ENCODE measurements at places on chromosomes 5 and 9. TPM values are rescaled to one million over a fixed set of nuclear protein-coding genes. Genes with fewer than 3 reads are reported as not detected.

The BAAT gene
- under 0.01 TPM for total RNA-seq

The ZNF366 gene
- 12.3 TPM for total RNA-seq

The CAVIN4 gene
- 4.6 TPM for total RNA-seq

The PCSK5 gene
- total RNA-seq, result 2.5 TPM

The APC gene
- 33.0 TPM for total RNA-seq

The PCDHA12 gene
- total RNA-seq, result not detected

The NPR3 gene
- 0.13 TPM for total RNA-seq

The PTTG1 gene
- 55.1 TPM for total RNA-seq

The GABRA6 gene
- not detected for total RNA-seq

The CCDC112 gene
- 5.0 TPM for total RNA-seq

The SLCO4C1 gene
- total RNA-seq, result not detected

The IL13 gene
- not detected for total RNA-seq

The ECSCR gene
- total RNA-seq, result 281 TPM

The CNTLN gene
- 6.6 TPM for total RNA-seq

The PCA3 gene
- under 0.01 TPM for total RNA-seq

The SIGMAR1 gene
- total RNA-seq, result 48.1 TPM

The GLRA1 gene
- not detected for total RNA-seq

The PTBP3 gene
- total RNA-seq, result 48.1 TPM

The DMRT2 gene
- total RNA-seq, result not detected

Measured in bladder microvascular endothelial cell (primary cell).